ENCODE measurements at places on chromosomes 3 and 15. TPM values are rescaled to one million over a fixed set of nuclear protein-coding genes. Genes with fewer than 3 reads are reported as not detected.

GRCh38 chr3:100523050-100523760, 30.8 kb downstream of the TMEM45A start:
- no peaks in the 10 kb centered on the region for H3K27me3 ChIP-seq
- H3K27ac ChIP-seq: no peak overlapping the region
- no peak overlapping the region for H3K4me3 ChIP-seq

GRCh38 chr3:86182606-86183005, 808.3 kb downstream of the VGLL3 start:
- no peak overlapping the region for H3K27ac ChIP-seq
- no peaks in the 10 kb centered on the region for H3K4me1 ChIP-seq
- no peaks in the 10 kb centered on the region for H3K36me3 ChIP-seq
- DNase-seq: no peak
- H3K4me3 ChIP-seq: no peak overlapping the region

DNA sequence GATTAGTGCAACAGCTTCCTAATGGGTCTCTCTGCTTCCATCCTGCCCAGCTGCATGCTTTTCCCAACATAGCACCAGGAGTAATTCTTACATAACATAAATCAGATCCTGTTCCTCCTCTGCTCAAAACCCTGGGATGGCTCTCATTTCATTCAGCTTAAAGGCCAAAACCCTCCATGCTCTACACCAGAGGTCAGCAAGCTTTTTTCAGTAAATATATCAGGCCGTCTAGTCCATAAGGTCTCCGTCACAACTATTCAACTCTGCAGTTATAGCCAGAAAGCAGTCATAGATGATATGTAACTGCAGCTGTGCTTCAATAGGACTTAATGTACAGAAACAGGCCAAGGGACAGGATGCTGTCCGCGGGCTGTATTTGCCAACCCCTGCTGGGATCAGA, 202.8 kb upstream of the UBE2E2 start:
- DNase-seq: no peak
- H3K36me3 ChIP-seq: no peaks in the 10 kb centered on the region
- peaks cover 2% of the 10 kb centered on the region for H3K4me1 ChIP-seq
- H3K4me3 ChIP-seq: no peak overlapping the region

GRCh38 chr3:13279532-13279910, 140.6 kb downstream of the NUP210 start:
- no peaks in the 10 kb centered on the region for H3K36me3 ChIP-seq
- no peaks in the 10 kb centered on the region for H3K27me3 ChIP-seq
- no peak for DNase-seq
- H3K27ac ChIP-seq: no peak overlapping the region
- no peaks in the 10 kb centered on the region for H3K4me1 ChIP-seq

DNA sequence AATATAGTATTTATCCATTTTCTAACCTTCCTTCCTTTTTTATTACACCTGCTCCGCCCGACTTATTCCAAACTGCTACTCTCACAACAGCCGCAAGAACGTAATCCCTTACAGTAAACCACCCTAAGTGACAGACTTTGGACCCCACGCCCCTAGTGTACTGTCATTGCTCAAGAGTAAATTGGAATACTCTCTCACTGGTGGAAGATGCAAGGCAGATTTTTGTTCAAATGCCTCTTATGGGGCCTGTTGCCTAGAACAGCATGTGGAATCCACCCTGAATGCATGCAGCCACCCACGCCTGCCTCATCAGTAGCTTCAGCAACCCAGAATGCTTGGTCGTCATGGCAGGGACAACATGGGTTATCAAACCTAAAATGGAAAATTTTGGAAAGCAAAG, 226.2 kb upstream of the ST8SIA2 start:
- H3K4me3 ChIP-seq: no peak overlapping the region
- no peak overlapping the region for H3K27ac ChIP-seq
- DNase-seq: no peak
- no peaks in the 10 kb centered on the region for H3K36me3 ChIP-seq
- H3K4me1 ChIP-seq: no peaks in the 10 kb centered on the region

DNA sequence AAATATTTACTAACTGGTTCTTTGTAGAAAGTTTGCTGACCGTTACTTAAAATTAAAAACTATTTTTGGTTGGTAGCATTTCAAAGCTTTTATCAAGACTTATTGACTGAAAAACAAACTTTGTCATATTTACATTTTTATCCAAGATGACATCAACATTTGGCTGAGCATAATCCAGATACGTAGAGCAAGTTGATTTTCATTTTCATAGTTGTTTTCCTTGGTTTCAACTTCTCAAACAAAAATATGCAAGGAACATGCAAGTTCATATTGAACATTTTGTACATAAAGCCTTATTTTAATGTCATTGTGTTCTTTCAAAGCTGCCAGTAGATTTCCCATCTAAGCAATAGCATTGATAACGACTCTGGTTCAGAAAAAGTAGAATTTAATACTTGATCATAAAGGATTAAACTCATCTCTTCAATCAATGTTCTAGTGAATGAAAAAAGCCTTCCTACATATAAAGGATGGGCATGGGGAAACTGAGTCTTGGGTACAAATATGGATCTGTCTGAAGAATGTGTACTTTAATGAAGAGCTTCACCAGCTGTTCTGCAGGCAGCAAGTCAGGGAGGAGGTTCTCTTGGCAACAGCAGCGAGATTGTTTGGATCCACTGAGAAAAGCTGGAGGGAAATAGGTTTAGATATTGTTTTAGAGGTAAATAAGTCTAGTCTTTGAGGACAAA, 5.6 kb downstream of the RAB8B start:
- no peaks in the 10 kb centered on the region for H3K27me3 ChIP-seq
- H3K27ac ChIP-seq: no peak overlapping the region
- H3K4me3 ChIP-seq: no peak overlapping the region
- peaks cover 11% of the 10 kb centered on the region for H3K4me1 ChIP-seq

Gene TMOD2
- 6.8 TPM for total RNA-seq

Gene SKOR1
- 0.46 TPM for total RNA-seq
